ENCODE measurements at places on chromosomes 7 and 10.

GRCh38 chr7:159068488-159068811 lies 76.2 kb downstream of the VIPR2 start:
- no peak for DNase-seq

DNA sequence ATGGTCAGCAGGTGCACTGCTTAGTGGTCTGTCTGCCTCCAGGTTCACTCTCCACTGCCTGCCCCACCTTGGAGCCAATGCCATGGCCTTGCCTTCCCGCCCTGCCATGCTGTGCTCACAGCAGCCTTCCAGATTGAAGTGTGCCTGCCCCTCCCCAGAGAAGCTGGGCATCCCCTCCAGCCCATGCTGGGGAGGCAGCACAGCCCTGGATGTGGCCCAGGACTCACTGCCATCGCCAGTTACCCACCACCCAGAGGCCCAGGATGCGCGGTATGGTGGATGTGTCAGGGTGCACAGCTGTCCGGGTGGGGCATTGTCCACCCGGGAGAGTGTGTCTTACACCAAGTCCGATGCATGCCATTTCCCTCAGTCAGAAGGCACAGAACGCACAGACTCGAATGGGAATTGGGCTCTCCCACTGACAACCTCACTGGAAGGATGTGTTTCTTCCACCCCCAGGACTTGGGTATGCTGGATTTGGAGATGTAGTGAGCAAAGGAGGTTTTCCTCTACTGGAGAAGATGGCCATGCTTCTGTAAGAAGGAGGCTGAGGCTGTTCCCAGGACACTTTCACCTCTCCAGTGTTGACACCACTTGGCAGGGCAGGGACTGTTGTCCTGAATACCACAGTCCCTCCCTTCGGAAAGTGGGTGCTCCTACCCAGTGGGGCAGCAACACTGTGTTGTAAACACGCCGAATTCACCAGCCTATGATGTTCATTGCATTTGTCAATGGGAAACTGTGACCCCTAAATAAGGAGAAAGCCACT lies 122.0 kb downstream of the ADARB2 start:
- no peak for DNase-seq

DNA sequence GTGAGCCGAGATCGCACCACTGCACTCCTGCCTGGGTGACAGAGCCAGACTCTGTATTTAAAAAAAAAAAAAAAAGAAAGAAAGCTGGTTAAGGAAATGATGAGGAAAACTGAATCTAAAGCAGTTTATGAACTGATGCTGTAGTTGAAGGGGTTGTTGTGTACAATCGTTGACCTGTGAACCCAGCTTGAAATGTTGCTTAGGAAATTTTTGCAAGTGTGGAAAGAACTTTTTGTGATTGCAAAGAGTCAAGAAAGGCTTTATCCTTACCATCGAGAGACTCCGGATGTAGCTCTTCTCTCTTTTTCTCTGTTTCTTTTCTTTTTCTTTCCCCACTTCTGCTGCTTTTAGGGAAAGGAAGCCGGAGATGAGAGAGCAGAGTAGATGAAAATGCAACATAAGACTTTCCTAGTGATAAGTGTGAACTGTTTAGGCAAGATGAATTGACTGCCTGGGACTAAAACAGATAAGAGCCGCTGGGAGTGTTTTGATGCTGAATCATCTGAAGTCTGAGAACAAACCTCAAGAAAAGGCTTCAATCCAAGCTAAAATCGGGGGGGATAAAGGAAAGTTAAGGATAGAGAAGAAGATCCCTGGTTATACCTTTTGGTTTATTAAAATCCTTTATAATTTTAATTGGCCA lies 69.0 kb downstream of the TAF3 start:
- DNase-seq = no peak

DNA sequence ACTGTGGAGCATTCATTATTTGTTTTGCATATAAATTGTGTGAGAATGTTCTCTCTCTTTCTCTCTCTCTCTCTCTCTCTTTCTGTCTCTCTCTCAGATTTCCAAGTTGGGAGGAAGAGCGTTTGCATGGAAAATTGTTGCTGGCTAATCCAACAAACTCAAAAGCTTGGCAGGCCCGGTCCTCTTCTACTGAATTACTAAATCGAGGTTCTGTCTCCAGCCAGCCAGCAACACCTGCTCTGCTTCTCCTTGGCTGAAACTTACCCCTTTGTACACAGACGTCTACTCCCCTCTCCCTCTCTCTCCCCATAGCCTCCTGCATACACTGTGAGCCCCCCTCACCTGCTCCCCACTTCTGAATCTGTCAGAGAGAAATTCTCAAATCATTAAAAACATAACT lies 996.4 kb upstream of the AUTS2 start:
- no peak for DNase-seq

GRCh38 chr7:30178748-30179436 lies 44.1 kb downstream of the MTURN start:
- no peak for DNase-seq

- DNase-seq = no peak
These were observed 101.6 kb upstream of the FAM13C start for GRCh38 chr10:59463909-59464308.

DNA sequence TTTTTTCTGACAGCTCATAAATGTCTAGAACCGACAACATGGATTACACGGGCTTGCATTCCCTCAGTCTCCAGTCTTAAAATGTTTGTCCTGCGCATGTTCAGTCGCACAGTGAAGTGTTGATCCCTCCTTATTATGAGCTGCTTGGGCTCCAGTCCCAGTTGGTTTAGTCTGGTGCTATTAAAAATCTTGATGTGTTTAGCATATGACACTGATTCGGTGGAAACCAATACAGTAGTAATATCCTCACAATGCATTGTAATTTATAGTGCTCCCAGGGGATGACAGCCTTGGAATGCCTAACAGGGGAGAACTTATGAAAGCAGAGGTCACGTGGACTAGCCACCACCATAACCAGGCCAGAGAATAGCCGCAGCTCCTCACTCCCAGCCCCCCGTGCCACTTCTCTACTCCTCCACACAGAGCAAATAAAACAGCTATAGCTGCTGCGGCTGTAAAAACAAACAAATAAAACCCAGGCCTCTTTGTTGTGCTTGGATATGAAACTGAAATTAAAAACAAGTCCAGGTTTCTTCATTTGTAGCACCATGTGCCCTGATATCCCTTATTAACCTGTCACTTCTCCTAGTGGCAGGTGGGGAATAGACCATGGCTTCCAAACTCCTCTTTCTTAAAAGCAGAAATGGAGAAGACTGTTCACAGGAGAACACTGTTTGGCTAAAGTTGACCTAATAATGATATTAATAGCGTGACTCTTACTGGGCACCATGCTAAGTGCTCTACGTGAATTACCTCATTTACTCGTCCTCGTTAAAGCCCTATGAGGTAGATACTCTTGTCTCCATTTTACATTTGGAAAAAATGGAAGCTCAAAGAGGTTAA lies 7.7 kb downstream of the DPCD start:
- DNase-seq = no peak

DNA sequence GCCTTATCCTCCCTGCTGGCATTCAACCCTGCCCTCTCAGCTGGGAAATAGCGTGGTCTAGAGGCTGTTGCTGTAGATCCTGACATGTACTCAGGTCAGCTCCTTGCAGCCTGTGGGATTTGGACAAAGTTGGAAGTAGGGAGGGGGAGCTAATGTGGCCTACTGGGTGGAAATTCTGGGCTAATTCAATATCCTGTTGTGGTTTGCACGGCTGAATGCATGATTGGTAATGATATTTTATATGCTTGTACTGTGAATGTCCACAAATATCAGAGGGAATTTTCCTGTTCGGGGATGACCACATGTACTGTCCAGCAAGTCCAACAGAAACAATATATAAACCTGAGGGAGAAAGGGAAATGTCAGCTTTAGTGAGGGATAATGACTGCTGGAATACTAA lies 22.1 kb upstream of the NPVF start:
- no peak for DNase-seq

DNA sequence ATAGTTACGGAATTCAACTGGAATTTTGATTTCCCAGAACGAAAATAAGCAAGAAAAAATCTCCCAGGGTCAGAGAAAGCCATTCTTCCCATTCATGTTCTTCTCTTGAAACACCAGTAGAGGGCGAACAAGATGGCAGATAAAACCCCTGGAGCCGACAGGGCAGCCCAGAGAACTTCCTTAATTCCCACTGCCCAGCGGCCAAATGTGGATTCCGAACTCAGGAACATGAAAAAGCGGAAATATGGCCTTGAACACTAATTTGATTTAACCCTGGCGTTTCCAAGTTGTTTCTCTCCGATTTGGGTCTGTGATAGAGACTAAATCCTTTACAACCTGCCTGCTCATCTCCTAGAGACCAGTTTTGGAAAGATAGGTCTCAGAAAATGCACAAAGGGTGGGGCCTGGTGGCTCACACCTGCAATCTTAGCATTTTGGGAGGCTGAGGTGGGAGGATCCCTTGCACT lies 100.7 kb upstream of the WAC start:
- peak; percentile 45 for DNase-seq

DNA sequence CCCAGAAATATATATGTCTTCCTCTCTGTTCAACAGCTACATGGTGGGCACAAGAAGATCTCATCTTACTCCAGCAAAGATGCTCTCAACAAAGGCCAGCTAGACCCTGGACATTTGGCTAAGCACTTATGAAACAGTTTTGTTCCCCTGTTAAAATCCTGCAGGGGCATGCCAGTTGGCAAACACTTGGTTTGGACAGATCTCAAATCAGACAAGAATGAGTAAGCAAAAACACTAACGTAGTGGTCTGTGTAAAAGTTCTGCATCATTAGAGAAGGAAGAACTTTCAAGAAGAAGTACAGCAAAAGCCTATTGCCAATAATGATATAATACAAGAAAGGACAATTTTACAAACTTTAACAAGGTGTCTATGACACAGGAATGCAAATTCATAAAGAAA lies 125.6 kb downstream of the CALN1 start:
- no peak for DNase-seq

- no peak for DNase-seq
These were observed 28.8 kb downstream of the CALML3 start for GRCh38 chr10:5553400-5554170.

- DNase-seq = no peak
These were observed 238.4 kb upstream of the MKI67 start for GRCh38 chr10:128364631-128365030.
